ENCODE measurements at places on chromosomes 3 and 15.

- no peak for DNase-seq
Measured at GRCh38 chr15:85618228-85618505, 176.6 kb downstream of the KLHL25 start.

DNA sequence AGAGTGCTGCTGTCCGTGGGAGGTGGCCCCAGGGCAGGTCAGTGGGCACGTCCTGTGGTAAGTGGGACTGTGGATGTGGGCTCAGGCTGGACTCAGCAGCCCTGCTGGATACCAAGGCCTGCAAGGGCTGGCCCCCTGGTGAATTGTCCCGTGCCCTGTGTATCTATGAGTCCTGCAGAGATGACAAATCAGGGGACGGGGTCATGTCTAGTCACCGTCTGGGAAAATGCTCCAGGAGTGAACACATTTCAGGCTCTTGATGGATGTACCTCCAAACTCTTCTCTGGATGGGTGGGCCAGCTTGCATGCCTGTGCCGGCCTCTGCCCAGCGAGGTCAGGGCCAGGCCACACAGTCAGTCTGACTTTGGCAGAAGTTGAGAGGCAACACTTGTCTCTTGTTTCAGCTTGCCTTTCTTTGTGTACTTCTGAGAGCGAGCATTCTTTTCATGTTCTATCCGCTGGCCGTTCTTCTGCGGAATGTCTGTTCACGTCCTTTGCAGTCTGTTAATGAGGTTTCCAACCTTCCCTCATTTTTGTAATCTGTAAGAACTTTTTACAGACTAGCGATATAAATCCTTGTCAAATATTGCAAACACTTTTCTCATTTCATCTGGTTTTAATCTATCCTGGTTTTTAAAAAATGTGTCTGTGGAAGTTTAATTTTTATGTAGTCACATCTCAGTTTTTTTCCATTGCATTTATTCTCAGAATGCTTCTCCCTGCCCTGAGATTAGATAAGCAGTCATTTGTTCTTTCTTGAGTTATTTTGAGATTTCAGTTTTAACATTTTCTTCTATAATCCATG, 11.4 kb upstream of the STAB1 start:
- DNase-seq, result no peak

DNA sequence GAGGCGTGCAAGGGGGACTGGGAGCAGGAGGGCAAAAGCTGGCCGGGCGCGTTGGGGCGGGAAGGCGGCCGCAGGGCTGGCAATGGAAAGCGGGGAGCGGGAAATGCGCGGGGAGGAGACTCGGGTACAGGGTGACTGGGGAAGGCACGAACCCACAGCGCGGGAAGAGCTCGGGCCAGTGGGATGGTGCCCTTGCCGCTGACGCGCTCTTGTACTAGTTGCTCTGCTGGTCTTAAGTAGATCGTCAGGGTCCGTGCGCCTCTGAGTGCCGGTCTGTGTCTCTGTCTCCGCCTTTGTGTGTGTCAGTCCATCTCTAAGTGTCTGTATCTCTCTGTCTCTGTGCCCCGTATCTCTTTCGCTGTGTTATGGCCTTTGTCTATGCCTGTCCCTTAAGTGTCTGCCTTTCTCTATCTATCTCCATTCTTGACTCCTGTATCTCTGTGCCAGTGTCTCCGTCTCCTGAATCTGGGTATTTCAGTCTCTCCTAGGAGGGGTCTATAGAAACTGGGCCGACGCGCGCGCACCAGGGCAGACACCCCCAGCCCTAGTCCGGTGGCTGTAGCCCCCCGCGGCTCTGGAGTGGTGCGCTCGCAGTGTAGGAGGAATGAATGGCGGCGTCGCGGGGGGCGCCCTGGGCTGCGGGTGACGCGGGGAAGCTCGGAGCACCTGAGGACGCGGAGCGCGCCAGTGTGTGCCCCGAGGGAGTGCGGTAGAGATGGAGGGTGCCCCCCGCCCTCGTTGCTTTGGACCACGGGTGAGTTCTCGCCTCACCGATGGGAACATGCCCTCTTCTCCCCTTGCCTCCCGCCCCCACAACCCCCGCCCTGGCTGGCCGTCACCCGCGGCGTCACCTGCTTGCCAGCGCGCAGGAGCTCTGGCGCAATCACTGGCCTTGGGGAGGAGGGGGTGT, 756 bp upstream of the CAMK2N2 start:
- DNase-seq, result no peak

GRCh38 chr3:74787011-74787410, 172.6 kb upstream of the CNTN3 start:
- DNase-seq, result no peak

DNA sequence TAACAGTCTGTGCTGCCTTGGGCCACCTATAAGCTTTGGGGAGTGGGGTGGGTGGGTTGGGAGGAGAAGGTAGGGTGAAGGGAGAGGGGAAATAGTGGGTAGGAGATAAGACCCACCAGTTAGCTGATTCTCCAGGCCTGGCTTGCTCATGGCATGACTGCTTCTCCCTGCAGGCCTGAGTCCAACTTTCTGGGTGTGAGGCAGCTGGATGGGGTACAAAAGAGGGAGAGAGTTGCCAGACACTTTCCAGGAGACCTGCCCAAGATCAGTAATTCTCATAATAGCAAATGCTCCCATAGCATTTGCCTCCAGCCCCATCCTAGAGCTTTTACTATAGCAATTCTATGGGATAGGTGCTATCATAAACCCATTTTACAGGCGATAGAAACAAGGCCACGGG, 7.7 kb downstream of the CGNL1 start:
- no peak for DNase-seq

DNA sequence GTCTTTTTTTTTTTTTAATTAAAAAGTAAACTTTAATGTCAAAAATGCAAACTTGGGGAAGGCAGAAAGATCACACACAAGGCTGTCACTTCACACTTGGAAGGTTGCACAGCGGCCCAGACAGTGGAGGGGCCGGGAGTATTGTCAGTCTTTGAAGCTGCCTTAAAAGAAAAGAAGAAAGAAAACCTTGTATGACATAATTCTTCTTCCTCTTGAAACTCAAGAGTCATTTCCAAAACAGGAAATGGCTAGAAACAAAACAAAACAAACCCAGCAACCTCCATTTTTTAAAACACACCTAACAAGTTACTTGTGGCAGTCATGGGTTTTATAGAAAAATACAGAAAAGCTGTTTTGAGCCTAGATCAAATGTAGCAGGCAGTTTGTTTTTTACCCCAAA, 68.1 kb upstream of the MAGI1 start:
- no peak for DNase-seq

GRCh38 chr15:80179025-80179759, 26.4 kb downstream of the FAH start:
- no peak for DNase-seq

- no peak for DNase-seq
Measured at GRCh38 chr3:167709690-167710089, 25.0 kb downstream of the PDCD10 start.

GRCh38 chr3:168073842-168074605, 21.7 kb downstream of the GOLIM4 start:
- DNase-seq, result no peak

DNA sequence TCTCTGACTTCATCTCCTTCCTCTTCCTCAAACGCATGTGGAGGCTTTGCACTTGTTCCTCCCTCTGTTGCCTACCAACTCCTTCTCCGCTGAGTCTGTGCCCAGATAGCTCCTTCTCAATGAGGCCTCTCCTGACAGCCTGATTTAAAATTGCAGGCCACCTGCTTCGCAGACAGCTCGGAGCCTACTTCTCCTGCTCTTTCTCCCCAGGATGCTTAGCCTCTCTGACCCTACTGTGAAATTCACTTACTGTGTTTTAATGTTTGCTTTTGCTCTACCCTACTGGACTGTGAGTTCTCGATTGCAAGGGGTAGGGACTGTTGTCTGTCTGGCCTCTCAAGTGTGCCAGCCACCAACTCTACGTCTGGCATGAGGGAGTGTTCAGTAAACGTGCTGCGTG, 83.4 kb downstream of the EEFSEC start:
- no peak for DNase-seq

- DNase-seq, result no peak
Measured at GRCh38 chr3:62749657-62750056, 125.6 kb downstream of the CADPS start.

DNA sequence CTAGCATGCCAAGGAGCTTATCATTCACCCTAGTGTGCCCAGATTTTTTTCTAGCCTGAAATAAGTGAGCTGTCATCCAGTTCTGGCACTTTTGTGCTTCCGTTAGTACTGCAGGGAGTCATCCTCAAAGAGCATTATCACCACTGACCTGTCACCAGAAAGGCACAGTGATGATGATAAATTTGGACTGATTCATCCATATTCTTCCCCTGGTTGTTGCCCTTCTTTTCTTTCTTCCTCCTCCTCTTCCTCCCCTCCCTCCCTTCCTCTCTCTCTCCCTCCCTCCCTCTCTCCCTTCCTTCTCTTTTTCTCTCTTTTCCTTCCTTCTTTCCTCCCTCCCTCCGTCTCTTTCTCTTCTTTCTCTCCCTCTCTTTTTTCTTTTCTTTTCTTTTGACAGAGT, 21.3 kb downstream of the SLC35G2 start:
- DNase-seq, result no peak

DNA sequence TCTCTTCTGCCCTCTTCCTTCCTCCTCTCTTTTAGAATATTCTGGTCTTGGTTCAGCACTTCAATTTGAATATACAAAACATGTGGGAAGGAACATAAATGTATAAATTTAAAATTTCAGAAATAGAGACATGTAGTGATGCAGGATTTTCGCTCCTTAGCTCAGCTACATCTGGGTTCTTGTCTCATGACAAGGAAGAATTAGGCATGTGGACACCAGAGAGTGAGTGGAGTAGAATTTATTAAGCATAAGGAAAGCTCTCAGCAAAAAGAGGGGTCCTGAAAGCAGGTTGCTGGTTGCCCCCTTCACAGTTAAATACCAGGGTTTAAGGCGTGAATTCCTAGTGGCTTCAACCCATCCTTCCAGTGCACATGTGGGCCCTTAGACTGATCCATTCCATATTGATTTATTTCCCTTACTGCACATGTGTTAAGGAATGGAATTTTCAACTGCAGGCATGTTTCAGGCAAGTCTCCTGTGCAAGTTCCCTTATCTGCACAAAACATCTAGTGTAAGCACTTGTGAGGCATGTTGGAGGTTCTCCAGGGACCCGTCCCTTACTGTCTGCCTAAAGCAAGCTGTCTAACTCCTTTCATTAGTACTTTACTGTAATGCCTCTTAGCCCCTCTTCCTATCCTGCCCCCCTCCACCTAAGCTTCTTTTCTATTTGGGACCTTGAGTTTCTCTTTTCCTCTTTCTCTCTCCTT, 133.2 kb upstream of the STRIT1 start:
- DNase-seq, result no peak

GRCh38 chr3:29022976-29023375, 257.9 kb upstream of the RBMS3 start:
- no peak for DNase-seq

DNA sequence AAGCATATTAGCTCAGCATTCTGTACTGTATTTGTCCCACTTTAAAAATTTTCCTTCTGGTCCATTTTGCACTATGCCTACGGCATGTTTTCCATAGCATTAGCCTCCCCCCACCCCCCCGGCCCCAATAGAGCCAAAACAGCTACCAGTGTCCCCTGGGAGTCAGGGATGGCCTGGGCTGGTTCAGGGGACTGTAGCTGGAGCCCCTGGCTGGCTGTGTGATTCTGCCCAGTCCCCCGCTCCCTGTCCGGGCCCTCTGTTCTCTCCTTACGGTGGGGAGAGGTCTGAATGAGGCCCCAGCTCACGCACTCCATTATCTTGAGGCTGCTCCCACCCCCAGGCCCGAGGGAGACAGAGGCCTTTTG, 70.1 kb downstream of the KLF15 start:
- no peak for DNase-seq

DNA sequence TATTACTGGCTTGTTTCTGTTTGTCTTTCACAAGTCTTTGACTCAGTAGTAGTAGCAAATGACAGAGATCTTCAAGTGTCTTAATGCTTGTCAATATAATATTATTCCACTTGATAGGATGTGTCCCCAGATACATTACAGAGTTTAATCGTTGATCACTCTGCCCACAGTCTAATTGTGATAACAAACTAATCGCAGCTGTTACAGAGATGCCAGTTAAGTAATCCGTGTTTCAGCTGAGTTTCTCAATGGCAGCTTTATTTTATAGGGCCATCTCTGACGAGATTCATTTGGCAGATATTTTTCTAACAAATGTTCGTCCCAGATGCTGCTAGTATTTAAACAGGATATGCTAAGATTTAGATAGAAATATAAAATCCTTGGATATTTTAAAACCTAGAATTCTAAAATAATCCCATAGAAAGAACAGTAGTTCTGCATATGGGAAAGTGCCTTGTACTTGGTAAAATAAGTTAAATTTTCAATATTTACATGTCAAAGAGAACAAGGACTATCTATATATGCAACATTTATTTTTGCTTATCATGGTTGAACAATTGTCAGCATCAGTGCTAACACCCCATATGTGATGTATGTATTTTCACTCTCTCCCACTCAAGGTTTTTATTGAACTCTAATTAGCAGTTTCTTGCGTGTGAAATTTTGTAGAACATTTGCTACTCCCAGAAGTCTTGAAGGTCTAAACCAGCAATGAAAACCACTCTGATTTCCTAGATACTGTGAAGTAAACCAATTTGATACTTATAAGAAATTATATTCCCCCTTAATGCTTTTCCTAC, 185.5 kb downstream of the MBNL1 start:
- no peak for DNase-seq

- DNase-seq, result no peak
Measured at GRCh38 chr3:129557548-129557894, 14.5 kb downstream of the H1-8 start.

GRCh38 chr3:133663569-133664313, 2.0 kb upstream of the TOPBP1 start:
- no peak for DNase-seq

GRCh38 chr3:105812194-105812586, 56.6 kb downstream of the CBLB start:
- DNase-seq, result no peak

- DNase-seq, result no peak
Measured at GRCh38 chr3:139607257-139608107, 67.9 kb upstream of the RBP1 start.

- no peak for DNase-seq
Measured at GRCh38 chr3:64257100-64257755, 32.0 kb upstream of the PRICKLE2 start.

GRCh38 chr3:15288331-15289035, 43.9 kb downstream of the SH3BP5 start:
- DNase-seq, result no peak

DNA sequence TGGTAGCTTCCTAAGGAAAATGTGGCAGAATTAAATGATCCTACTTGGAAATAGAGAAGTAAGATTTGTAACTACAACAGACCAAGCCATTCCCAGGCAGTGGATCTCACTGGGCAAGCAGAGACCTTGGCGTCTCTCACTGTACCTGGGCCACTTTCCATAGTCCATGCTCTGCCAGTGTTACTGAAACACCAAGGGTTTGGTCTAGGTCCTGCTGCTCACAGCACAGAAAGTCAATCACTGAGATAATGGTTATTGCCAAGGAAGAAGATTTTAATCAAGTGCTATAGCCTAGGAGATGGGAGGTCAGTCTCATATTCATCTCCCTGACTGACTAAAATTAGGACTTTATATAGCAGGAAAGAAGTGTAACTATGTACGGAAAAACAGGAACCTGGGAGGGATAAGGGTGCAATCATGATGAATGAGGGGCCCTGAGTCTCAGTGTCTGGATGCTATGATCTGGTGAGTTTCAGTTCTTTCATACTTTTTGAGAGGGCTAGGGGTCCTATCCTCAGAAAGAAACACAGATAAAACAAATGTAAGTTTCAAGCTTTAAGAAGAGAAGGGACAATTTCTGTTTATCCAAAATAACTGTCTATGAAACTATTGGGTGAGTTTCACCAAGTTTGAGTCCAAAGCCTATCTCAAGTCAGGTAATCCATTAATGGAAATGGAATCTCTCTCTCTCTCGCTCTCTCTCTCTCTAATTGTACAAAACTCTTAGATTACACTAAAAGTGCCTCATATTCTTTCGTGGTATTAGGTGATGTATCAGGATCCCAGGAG, 20.6 kb downstream of the GPR15 start:
- DNase-seq, result no peak

GRCh38 chr3:4588466-4588865, 95.3 kb downstream of the ITPR1 start:
- DNase-seq, result no peak

Measured in mesothelial cell of epicardium (in vitro differentiated cells).